SK-N-SH (cell line): ENCODE measurements at places on chromosomes 5 and 9. TPM values are rescaled to one million over a fixed set of nuclear protein-coding genes. Genes with fewer than 3 reads are reported as not detected.

STK10 gene
- 10.1 and 11.0 TPM in 2 replicates for polyA plus RNA-seq

IRX2 gene
- polyA plus RNA-seq: not detected in 2 replicates

LECT2 gene
- polyA plus RNA-seq: 0.18 and 0.60 TPM in 2 replicates

SV2C gene
- polyA plus RNA-seq: 0.05 and 0.13 TPM in 2 replicates

DNA sequence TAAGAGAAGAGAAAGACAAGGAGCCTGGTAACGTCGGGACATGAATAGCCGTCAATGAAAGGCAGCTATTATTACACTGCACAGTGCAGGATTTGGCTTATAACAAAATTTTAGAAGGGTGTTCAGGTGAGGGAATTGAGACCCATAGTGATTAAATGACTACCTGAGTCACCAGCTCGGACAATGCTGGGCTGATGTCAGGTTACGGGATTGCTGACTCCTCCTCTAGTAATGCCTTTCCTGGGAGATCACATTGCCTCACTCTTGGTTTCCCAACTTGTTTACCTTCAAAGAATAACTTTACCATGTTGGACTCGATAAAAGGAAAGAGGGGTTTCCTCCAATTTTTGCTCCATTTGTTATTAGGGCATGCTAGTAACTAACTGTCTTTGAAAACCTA is 132.6 kb downstream of the GHR start:
- DNase-seq: no peak

DNA sequence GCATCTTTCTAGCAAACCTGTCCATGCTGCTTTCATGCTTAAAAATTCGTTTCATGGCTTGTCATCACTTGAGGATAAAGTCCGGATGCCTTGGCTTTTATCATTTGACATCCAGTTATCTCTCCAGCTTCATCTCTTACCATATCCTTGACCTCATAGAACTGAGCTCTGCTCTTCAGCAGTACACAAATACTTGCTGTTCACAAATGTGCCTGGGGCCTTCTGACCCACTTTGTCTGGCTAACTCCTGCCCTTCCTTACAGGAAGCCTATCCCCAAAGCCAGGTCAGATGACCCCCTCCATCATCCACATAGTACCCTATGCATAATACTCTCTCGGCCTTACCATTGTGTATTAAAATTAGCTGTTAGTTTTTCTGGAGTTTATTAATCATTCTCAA is 249.1 kb downstream of the SAXO1 start:
- DNase-seq: no peak
